ENCODE measurements at places on chromosomes 12 and 14.

GRCh38 chr12:102865821-102866615 is 51.0 kb downstream of the PAH start:
- no peak for DNase-seq

DNA sequence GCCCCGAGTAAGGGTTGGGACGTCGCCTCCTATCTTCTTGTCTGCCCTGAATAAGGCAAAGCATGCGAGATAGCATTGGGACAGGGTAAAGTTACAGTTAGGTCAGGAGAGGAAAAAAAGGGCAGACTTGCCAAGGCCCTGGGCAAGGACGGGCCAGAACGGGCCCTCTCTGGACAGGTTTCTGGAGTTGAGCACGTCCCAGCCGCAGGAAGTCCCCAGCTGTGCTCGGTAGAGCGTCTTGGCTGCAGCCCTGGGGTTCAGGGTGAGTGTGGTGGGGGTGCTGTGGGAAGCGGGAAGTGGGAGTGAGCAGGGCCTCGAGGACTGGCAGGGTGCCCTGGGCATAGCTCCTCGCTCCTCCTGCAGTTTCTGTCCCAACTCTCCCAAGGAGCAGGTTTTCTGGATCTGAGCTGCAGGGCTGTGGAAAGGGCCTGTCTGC is 5.4 kb downstream of the RPS6KL1 start:
- DNase-seq, result no peak

GRCh38 chr12:552466-552865 is 92.7 kb downstream of the B4GALNT3 start:
- no peak for DNase-seq

GRCh38 chr14:97319691-97320090 is 522.5 kb downstream of the VRK1 start:
- no peak for DNase-seq

- DNase-seq, result no peak
These were observed 105.4 kb downstream of the PAPLN start for GRCh38 chr14:73342670-73343069.

DNA sequence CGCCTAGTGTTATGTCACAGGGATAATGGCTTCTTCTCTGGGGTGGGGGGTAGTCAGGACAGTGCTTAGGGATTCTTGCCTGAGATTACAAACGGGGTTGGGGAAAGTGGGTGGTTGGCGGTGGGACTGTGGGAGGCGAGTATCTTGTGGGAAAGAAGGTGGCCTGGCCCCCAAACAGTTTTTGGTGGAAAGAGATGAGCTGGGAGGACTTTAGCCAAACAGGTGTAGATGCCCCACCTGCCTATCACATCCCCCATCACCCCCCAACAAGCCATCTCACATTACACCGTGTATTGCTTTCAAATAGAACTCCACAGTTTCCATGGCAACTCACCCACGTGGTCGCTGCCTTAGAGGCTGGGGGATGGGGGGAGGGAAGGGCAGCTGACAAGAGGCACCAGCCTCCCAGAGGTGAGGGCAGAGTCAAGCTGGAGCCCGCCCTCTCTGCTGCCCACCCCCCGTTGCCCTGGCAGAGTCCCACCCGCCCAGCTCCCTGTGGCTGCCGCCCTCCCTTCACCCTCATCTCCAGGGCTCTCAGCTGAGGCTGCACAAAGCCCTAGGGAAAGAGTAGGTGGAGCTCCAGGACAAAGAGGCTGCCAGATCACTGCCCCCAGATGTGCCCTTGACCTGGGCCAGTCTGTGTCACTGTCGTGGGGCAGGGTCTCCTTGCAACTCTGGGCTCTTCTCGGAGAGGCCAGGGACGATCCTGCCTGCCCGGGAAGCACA is 98.3 kb downstream of the LRRC74A start:
- DNase-seq, result peak; percentile 66

GRCh38 chr12:12718853-12719252 is 1.7 kb downstream of the CDKN1B start:
- DNase-seq, result peak; percentile 7

Data from nephron progenitor cell (in vitro differentiated cells).